ENCODE measurements at places on chromosomes 13 and 19.

DNA sequence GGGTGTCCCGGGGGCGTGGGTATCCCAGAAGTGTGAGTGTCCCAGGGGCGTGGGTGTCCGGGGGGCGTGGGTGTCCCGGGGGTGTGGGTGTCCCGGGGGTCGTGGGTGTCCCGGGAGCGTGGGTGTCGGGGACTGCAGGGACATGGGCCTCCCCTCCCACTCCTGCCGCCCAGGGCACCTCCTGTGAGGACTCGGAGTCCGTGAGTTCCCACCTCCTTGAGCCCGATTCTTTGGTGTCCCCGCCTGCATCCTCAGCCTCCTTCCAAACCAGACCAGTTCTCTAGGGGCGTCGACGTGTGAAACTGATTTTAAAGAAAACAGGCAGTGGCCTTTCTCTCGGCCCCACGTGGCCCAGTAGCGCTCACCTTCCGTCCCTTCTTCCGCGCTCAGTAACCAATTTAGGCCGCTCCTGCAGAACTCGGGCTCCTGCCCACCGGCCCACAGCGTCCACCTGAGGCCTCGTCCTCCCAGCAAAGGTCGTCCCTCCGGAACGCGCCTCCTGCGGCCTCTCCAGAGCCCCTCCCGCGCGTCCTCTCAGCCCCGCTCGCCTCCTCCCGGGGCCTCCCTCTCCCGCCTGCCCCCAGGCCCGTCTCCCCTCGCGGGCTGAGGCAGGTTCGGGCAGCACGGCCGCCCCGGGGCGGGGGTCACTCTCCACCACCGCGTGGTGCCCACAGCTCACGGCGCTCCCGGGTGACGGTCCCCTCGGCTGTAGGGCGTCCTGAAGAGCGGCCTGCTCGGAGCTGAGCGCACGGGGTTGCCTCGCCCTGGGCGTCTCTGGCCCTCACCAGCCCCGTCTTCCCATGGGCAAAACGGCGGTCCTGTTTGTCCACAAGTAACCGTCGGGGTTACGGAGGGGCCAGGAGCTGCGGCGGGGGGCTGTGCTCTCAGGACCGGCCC is 3.8 kb downstream of the F7 start:
- no peak for DNase-seq

DNA sequence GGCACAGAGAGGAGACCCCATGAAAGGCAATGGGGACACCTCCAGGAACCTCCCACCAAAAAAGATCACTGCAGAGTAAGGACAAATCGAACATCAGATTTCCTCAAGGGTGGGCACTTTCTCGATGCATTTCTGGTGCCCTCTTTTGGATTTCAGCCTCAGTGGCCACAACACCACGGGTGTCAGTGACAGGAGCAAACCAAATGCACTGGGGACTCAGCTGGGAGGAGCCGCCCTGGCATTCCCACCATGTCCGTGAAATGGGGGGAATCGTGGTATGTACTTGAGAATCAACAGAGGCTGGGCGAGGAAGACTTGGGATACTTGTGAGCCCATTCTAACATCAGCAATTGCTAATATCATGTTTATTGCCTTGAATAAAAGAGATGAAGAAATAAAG is 16.3 kb downstream of the FAM187B start:
- DNase-seq: no peak

GRCh38 chr19:31073485-31074198 is 275.6 kb downstream of the TSHZ3 start:
- DNase-seq: no peak

DNA sequence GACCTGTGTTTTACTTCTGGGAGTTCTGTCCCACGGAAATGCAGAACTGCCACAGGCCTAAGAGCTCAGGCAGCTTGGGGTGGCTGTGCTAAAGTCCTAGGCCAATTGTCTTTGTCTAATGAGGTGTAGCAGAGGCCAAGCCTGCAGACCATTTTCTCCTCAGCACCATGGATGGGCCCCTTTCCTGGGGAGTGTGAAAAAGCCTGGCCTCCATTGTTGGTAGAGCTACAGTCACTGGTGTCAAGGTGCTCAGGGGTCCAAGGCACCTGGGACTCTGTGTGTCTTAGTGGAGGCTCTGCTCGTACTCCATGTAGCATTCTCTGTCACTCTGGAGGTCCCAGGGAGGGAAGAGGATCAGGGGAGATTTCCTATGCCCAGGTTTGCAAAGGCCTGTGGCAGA is 329.6 kb downstream of the SLITRK5 start:
- DNase-seq: no peak

GRCh38 chr13:90237852-90238251 is 1109.6 kb upstream of the MIR17HG start:
- no peak for DNase-seq

- no peak for DNase-seq
Measured at GRCh38 chr13:21701460-21701859, 30.6 kb downstream of the FGF9 start.

GRCh38 chr13:111099290-111099689 is 15.8 kb upstream of the ARHGEF7 start:
- no peak for DNase-seq

- no peak for DNase-seq
Measured at GRCh38 chr19:10471909-10472308, 31.2 kb downstream of the KEAP1 start.

GRCh38 chr13:85864963-85865530 is 65.8 kb upstream of the SLITRK6 start:
- no peak for DNase-seq

DNA sequence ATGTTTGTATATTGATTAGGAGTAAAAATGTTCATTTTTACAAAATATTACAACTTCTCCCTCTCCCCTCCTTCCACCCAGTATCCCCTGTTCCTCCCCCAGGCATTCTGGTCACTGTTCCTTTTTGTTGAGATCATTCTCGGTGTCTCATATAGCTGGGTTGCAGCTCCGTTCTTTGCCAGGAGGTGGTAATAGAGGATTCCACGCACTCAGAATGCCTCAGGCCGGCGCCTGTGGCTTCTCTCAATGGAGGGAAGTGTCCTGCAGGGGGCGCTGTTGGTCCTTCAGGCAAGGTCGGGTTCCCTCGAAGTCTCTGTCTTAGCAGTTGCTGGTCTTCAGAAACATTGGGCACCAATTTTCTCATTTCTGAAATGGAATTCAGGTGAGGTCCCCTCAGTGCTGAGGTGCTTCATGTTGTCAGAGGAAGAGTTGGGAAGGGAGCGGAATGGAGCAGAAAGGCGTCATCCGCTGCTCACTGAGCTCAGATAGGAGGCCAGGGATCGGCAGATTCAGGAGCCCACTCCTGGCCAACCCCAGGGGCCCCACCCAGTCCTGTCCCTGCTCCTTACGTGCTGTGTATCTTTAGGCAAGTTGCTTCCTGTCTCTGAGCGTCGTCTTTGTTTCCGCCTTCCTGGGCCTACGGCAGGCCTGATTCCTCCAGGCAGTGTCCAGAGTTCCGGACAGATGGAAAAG is 10.3 kb upstream of the GARIN5A start:
- DNase-seq: peak; percentile 29

DNA sequence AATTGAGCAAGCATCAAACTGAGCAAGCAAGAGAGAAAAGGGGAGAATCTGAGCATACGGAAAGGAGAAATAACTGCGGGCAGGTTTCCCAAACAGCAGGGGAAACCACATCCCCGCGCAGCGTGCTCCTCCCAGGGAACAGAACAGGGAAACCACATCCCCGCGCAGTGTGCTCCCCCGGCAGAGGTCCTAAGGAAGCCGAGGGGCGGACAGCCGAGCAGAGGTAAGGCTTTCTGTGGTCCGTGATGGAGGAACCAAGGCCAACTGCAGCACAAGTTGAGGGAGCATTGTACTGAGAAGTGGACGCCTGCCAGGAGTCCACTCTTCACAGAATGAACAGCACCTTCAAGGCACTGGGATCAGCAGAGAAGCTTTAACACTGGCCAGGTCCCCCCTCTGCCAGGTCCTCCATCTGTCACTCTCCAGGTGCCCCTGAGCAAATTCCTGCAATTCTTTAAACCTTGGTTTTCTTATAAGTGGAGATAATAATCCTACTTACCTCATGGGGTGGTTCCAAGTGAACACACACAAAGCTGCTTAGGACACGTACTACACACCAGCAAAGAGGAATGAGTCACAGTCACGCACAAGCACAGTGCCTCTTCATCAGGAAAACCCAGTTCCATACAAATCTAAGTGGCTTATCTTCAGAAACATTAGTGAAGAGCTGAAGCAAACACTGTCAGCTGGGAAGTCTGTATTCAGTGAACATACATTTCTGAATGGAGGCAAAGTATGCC is 23.0 kb upstream of the LAMP1 start:
- DNase-seq: no peak

DNA sequence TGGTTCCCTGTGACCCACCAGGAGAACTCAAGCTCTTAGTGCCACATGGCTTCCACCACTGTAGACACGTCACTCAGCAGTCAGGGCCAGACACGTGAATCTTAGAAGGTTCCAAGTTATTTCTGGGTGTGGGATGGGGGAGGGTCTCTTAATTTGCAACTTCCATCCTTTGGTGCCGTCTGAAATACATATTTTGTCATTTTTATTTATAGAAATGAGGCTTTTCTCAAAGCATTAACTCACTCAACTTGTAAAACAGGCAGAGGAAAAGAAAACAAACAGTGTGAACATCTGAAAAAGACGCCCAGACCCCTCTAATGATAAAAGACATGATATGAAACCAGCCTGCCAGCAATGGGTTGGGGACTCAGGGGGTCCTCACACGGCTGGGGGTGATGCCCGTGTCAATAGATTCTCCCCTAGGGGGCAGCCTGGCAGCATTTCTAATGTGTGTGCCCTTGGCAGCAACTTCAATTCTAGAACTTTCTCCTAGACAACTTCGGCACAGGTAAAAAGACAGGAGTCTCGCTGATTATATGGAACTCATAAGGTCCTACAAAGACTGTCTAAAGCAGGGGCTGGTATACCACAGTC is 15.4 kb downstream of the PIP5K1C start:
- no peak for DNase-seq

GRCh38 chr13:33251131-33251661 is 34.4 kb downstream of the STARD13 start:
- DNase-seq: no peak

DNA sequence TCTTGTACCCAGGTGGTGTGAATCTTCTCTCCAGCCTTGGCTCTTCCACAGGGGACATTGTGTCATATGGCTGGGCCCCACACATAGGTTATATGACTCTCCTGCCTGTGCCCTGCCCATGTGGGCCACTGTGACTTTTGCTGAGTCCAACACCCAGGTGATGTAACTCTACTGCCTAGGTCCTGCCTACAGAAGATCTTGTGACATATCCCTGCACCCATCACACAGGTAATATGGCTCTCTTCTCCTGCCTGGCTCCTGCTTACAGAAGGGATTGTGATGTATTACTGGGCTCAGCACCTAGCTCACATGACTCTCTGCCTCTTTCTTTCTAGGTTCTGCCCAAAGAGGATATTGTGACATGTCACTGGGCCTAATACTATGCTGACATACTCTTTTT is 19.5 kb upstream of the ZNF429 start:
- no peak for DNase-seq

DNA sequence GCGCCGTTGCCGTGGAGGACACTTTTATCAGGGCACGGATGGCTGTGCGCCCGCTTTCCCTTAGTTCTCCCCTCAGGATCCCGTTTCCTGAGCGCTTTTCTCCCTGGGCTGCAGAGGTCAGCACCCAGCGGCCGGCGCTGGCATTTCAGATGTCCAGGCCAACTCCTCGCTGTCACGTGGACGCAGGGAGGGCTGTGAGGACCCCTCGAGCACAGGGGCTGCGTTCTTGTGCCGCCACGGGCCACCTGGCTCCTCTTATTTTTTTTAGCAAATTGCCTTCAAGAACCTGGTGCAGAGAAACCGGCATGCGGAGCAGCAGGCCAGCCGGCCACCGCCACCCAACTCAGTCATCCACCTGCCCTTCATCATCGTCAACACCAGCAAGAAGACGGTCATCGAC is 22.3 kb downstream of the ATP4B start:
- no peak for DNase-seq

- DNase-seq: no peak
Measured at GRCh38 chr13:36875431-36875830, 44.6 kb downstream of the SMAD9 start.

- peak; percentile 55 for DNase-seq
Measured at GRCh38 chr19:35869327-35870123, 1.2 kb downstream of the APLP1 start.

DNA sequence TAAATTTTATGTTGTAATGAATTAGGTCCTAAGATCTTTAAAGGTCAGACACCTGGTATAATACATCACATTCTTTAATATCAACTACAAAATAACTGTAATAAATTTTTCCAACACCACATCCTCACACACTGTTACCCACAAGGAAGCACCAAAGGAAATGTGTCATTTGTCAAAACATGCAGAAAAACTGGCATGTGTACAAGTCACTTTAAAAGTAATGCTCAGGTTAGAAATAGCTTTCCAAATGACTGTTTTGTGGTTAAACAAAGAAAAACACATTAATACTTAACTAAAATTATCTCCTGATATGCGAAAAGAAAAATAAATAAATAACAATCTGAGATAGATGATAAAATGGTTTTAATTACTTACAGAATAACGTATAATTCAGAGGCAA is 74.7 kb downstream of the MZT1 start:
- DNase-seq: no peak

GRCh38 chr13:113567681-113568080 is 16.9 kb upstream of the TFDP1 start:
- DNase-seq: no peak

DNA sequence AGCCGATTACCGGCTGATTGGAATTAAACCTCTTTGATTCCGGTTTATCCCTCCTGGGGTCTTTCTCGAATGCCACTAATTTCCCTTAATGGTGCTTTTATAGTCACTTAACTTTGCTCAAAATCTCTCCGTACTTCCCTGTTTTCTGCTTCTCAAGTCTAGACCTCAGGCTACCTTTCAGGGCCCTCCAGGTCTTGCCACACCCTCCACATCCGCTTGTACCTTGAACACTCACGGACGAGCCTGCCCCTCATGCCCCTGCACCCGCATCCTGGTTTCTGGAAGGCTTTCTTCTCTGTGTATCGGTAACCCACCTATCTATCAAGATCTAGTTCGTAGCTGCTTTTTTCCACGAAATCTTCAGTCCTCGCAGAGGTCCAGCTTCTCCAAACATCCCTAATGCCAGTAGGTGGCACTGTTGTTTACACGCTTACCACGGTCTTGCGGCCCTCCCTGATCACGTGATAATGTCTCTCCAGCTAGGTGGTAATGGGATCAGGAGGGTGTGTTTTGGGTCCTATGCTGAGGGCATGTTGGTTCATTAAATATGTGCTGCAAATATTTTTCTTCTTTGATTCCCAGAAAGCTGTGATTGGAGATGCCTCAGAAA is 13.8 kb downstream of the ATP12A start:
- no peak for DNase-seq

- no peak for DNase-seq
Measured at GRCh38 chr19:3365836-3366752, at the start of gene NFIC. Gene NFIC, plus strand, starts transcription at chr19:3366583. Its CDS starts 54 bp downstream, at chr19:3366637.

GRCh38 chr13:39527961-39528660 is 74.9 kb downstream of the LHFPL6 start:
- DNase-seq: no peak
